DMS 273 treated with DMSO at 0.1 percent for 48 hours (cell line): ENCODE measurements at places on chromosomes 1 and 21.

DNA sequence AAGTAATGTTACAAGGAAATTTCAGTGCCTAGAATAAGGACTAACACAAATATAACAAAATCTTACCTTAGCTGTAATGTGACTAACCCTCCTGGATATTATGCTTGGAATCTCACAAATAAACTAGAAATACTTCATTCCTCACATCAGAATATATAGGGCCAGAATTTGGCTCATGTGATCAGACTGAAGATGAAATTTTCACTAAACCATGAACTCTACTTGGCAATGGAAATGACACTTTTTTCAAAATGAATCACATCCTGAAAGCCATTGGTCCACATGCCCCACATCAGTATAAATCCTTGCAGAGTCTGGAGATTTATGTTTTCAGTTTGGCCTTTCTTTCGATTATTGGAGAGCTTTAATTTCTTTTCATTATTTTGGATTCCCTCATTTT is 227.8 kb downstream of the NRIP1 start:
- no peak for DNase-seq

- no peak for DNase-seq
Observed at GRCh38 chr1:237115035-237115434, 73.1 kb downstream of the RYR2 start.

DNA sequence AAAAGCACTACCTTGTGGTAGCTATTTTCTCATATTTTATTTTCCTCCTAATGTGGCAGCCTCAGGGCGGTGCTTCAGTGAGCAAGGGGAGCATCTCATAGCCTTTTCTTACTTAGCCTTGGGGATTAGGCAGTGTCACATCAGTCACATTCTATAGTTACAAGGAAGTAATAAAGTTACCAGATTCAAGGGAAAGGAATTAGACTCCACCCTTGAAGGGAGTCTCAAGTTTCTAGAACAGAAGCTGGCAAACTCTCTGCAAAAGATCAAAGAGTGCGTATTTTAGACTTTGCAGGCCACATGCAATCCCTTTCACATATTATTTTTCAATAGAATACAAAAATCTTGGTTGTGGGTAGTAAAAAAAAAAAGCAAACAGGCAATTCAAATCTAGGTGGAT is 350.4 kb downstream of the AMY1C start:
- no peak for DNase-seq

DNA sequence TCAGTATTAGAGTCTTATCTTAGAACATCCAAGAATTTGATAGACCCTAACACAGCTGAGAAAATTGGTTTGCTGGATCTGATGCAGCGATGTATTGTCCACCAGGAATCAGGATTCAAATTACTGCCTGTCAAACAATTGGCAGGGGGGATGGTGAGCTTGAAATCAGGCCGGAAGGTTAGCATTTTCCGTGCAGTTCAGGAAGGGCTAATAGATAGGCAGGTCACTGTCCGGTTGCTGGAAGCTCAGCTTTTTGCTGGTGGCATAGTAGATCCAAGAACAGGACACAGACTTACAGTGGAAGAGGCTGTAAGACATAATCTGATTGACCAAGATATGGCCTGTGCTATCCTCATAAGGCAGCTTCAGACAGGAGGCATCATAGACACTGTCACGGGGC is 127.2 kb downstream of the MACF1 start:
- no peak for DNase-seq

DNA sequence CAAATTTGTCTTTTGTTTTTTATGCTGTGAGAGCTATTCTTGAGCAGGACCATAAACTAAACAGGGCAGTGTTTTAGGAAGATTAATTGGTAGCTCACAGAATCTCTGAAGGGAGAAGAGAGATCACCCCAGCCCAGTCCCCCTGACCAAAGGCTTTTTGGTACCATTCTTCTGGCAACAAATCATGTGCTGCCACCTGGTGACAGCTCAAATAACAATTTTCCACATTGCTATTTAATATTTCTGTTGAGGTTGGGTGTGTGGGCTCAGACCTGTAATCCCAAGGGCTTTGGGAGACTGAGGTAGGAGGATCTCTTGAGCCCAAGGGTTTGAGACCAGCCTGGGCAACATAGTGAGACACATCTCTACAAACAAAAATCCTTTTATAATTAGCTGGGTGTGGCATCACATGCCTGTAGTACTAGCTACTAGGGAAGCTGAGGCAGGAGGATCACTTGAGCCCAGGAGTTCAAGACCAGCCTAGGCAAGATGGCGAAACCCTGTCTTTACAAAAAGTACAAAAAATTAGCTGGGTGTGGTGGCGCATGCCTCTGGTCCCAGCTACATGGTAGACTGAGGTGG is 2.2 kb upstream of the TESK2 start:
- no peak for DNase-seq

- DNase-seq: no peak
Observed at GRCh38 chr1:201708085-201708512, 120.9 kb upstream of the IPO9 start.
